NCI-H524 treated with DMSO at 0.1 percent for 48 hours (cell line): ENCODE measurements at places on chromosomes 3 and 15.

GRCh38 chr3:12187448-12188327 is 29.0 kb upstream of the TIMP4 start:
- DNase-seq = no peak

GRCh38 chr3:32493437-32494414 is 8.9 kb downstream of the CMTM6 start:
- no peak for DNase-seq

GRCh38 chr15:33636234-33636633 is 325.5 kb downstream of the RYR3 start:
- no peak for DNase-seq

DNA sequence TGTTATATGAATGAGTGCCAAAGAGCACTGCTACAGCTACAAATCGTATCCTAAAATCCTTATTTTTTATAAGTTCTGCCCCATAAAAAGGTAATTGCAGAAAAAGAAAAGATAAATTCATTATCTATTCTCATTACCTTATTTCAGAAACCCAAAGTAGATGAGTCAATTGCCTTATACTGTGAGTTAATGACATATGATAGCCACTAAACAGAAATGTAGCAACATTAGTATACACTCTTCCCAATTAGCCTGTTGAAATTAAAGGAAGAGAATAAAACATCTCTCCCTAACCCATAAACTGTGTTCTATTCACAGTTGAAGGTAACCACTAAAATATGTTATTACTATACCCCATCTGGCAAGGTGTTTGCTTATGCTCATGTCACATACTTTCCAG is 11.0 kb downstream of the TBL1XR1 start:
- no peak for DNase-seq

DNA sequence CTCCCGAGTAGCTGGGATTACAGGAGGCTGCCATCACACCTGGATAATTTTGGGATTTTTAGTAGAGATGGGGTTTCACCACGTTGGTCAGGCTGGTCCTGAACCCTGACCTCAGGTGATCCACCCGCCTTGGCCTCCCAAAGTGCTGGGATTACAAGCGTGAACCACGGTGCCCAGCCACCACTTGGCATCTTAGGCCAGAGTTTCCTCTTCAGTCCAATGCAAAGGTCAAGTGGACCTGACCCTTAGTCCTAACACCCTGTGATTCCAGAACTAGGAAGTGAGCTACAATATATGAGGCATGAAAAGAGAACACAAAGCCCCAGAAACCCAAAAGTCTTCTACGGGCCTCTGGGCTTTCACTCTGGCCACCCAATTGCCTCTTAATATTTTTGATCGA is 5.3 kb downstream of the MYLK start:
- no peak for DNase-seq

GRCh38 chr3:38658841-38659240 is 9.4 kb upstream of the SCN5A start:
- DNase-seq = no peak

DNA sequence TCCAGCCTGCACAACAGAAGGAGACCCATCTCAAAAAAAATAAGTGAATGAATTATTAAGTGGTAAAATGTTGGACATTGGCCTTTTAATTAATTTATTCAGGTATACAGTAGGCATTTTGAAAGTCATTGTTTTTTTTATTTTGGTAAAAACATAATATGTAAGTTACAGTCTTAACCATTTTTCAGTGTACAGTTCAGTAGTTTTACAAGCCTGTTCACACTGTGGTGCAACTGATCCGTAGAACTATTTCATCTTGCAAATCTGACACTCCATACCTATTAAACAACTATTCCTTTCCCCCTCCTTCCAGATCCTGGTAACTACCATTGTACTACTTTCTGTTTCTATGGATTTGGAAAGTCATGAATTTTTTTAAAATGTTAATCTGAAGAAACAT is 36.1 kb upstream of the APH1B start:
- DNase-seq = no peak

DNA sequence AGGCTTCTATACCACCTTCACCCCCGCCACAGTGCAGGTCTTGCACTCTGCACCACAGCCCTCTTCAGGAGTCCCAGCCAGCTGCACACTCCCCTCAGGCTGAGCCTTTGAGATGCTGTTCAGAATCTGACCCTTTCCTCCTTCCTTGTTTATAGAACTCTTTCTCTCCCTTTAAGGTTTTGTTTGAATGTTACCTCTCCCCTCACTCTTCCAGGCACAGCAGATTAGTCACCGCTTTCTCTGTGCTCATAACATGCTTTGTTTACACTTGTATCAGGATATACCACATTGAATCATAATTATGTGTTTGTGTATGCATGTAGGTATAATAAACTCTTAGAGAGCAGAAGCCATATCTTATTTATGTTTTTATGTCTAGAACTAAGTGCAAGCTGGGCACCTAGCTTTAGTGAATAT is 168.4 kb upstream of the BCL6 start:
- no peak for DNase-seq

GRCh38 chr3:26622621-26623418 is at the start of gene LRRC3B:
Gene LRRC3B (plus strand): TSS chr3:26622772. CDS start chr3:26709673, 86,901 bp downstream.
- no peak for DNase-seq

DNA sequence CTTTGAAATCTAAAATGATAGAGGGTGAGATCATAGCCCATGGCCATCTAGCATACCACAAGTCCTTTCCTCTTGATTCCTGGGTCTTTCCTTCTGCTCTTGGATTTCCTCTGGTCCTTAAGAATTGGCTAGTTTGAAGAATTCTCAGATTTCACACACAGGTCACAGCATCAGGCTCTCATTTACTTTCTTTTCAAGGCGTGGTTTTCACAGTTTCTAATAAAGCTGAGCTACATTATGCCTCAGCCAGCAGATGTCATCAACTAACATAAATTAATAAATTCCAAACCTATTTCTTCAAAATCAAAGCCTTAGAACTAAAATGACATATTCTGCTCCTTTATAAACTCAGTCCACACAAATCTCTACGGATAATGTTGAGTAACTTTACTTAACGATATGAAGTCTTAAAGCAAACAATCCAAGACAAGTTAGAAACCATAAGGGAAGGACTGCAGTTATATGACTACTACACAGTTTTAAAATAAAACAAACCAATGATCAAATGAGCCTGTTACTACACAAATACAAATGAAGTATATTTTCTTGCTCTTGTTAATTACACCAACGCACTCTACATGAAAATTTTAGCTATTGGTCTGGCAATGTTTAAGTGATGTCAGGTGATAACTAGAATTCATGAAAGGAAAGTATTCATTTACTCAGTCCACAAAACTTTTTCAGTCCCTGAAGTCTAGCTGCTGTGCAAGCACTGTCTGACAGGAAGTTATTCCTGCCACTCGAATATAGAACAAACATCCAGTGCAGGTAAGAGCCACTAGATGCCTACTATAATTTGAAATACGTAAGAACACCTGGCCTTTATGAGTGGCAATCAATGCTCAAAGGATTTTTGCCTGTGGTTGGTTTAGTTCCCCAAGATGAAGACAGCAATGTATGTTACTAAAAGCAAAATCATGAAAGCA is 9.2 kb downstream of the CCDC14 start:
- no peak for DNase-seq

- no peak for DNase-seq
These were observed 7.6 kb downstream of the FRMD4B start for GRCh38 chr3:69378112-69378802.

- no peak for DNase-seq
These were observed 69.4 kb upstream of the GAP43 start for GRCh38 chr3:115553796-115554486.
